ENCODE measurements at places on chromosomes 3 and 15.

DNA sequence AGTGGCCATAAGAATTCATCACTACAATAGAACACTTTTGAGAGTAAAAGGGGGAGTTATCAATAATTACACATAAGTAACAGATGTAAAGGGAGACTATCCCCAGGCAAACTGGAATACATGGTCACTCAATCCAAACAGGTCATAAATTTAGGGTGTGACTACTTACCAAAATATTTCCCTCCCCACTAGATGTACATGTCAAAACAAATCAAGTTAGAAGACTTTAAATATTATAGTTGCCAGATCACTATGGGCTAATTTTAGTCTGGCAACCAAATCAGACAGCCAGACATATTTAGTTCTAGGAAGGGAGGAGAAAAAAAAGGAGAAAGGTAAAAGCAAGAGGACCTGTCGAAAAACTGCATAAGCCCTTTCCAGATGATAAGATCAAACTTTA lies 23.1 kb downstream of the SLC24A5 start:
- no peak for DNase-seq

DNA sequence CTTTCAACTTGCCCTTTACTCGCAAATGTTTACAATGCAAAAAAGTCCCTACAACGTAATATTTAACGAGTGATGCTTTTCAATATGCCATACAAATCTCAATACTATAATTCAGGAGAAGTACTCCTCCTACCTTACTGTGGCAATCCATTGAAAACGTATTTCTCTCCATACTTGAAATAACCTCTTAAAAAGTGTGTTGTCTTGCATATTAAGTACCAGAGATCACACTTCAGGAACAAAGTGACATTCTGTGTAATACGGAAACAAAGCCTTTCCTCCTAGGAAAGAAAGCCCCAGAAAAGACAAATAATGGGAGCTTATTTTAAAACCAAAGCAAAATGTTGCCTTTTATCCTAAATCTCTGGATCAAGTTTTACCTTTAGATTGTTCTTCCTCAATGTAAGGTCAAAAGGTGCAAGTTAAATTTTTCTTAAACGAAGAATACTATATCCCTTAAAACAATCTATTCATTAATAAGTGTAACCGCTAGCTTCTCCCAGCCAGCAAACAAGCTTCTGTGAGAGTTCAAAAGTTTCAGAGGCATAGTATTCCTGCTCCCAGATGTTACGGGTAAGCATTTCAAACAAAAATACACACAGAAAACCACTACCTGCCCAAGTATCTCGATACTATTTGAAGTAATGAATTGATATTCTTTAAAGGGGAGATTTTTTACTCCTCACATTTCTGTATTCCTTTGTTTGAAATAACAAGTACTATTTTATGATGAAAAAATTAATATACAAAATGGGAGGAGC lies 1.7 kb downstream of the TJP1 start:
- DNase-seq = no peak

DNA sequence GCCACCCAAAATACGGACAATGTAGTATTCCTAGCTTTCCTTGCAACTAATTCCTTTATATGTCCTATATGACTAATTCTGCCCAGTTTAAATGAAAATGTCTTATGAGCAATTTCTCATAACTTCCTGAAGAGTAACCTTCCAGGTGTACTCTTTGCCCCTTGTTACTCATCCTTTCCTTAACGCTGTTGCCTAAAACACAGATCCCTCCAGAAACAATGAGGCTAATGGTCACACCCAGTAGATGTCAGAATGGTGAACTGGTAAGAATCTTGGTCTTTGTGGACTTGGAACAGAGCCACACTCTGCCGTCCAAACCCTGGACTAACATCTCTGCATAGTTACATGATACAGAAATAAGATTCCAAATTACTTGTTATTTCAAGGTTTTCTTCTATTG lies 497.9 kb downstream of the IGSF11 start:
- no peak for DNase-seq

DNA sequence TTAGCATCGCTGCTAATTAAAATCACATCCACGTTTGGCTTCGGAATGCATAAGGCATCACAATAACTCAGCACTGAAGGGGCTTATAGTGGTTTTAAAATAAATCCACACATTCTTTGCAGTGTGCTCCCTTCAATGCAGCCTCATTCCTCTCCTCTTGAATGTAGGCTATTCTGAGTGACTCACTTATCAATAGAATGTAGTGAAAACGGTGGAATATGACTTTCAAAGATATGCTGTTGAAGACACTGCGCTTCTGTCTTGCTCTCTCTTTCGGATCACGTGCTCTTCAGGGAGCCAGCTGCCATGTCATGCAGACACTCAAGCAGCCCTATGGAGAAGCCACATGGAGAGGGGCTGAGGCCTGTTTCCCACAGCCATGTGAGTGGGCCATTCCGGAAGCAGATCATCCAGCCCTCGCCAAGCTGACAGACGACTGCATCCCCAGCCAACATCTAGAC lies 87.4 kb downstream of the CRYGS start:
- DNase-seq = no peak

All from stimulated activated CD8-positive, alpha-beta memory T cell treated with anti-CD3 and anti-CD28 coated beads, Interleukin-4, amount 100 ng/mL, for 1 hour (primary cell).